ENCODE measurements at places on chromosomes 1 and 21.
A peak's percentile ranks its signal among the peaks of the same experiment; 100 is the strongest.

- DNase-seq = no peak
These were observed 127.8 kb upstream of the ADAR start for GRCh38 chr1:154735804-154736168.

DNA sequence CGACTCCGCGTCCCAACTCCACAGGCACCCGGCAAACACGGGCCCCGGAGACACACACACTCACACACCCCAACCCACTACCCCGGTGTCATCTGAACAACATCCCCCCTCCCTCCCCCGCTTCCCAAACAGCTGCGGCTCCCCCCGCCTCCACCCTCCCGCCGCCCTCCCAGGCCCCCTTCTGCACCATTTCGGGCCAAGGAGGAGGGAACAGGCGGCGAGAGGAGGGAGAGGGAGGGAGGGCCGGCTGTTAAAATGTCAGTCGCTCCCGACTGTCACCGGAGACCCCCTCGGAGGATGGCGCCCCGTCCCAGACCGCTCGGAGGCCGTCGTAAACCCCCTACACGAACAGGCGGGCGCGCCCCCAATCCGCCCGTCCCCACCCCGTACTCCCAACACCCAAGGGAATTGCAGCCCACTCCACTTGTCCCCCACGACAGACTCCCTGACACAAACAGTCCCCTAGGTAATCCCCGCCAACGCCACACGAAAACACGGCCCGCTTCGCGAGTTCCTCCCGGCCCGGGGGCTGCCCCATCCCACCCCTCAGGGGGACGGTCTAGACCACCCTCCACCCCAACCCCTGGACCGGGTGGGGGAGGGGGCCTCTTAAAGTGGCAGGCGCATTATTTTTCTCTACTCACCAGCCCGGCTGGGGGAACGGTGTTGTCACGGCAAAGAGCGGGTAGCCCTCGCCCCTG is 583 bp downstream of the MEF2D start:
- no peak for DNase-seq

GRCh38 chr1:65418522-65419185 is 1.8 kb upstream of the LEPR start:
- no peak for DNase-seq

GRCh38 chr21:15730484-15731242 is 881 bp downstream of the USP25 start:
- no peak for DNase-seq

DNA sequence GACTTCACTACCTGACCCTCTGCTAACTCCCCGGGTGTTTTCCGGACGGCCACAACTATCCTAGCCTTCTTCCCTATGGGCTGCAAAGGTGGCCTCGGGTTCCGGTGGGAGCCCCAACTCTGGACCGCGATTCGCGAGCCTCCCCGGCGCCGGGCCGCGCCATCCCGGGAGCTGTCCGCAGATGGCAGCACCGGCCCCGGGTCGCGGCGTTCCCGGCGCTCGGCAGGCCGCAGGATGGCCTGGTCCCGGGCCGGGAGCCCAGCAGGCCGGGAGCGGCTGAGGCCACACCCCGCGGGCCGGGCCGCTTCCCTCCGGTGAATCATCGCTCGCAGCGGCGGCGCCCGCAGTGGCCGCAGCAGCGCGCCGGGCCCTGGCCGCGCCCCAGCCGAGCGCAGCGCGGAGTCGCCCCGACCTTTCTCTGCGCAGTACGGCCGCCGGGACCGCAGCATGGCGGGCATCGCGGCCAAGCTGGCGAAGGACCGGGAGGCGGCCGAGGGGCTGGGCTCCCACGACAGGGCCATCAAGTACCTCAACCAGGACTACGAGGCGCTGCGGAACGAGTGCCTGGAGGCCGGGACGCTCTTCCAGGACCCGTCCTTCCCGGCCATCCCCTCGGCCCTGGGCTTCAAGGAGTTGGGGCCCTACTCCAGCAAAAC is at the start of gene CAPN2:
Gene CAPN2, plus strand, starts transcription at position 346 of the 656 bp plus-strand sequence. Its CDS starts 102 bp downstream, at position 448.
- DNase-seq = peak; percentile 51

DNA sequence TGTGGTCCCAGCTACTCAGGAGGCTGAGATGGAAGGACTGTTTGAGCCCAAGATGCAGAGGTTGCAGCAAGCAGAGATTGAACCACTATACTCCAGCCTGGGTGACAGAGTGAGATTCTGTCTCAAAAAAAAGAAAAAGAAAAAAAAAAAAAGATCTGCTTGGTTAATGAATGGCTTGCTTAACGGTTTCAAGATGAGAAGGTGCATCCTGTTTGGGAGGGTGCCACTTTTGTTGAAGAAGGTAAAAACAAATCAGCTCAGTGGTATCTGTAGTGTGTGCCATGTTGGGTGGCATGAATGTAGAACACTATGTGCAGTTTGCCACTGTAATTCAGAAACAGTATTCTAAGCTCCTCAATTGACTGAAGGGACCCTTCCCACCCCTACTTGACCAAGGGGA is 94.9 kb upstream of the ETV3 start:
- DNase-seq = no peak

DNA sequence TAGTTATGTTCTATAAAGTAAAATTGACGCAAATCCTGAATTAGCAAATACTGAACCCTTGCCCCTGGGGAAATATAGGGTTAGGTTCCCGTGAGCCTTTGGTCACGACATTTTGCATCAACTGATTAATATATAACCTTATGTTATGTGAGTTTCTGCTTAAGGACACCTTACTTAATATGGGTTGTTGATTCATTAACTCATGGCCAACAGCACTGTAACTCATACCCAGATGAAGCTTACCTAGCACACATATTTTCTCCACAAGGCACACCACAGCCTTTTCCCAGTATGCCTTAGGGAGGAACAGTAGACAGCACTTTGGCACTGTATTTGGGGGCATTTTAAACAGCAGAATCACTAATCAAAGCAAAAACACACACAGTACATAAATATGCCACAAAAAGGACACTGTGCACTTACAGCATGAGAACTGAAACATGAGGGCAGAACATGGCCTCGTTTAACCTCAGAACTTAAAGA is 15.1 kb downstream of the INAVA start:
- no peak for DNase-seq

GRCh38 chr1:33880305-33880704 is 16.4 kb downstream of the HMGB4 start:
- DNase-seq = no peak

GRCh38 chr1:58932859-58933598 is 149.2 kb upstream of the JUN start:
- DNase-seq = no peak

DNA sequence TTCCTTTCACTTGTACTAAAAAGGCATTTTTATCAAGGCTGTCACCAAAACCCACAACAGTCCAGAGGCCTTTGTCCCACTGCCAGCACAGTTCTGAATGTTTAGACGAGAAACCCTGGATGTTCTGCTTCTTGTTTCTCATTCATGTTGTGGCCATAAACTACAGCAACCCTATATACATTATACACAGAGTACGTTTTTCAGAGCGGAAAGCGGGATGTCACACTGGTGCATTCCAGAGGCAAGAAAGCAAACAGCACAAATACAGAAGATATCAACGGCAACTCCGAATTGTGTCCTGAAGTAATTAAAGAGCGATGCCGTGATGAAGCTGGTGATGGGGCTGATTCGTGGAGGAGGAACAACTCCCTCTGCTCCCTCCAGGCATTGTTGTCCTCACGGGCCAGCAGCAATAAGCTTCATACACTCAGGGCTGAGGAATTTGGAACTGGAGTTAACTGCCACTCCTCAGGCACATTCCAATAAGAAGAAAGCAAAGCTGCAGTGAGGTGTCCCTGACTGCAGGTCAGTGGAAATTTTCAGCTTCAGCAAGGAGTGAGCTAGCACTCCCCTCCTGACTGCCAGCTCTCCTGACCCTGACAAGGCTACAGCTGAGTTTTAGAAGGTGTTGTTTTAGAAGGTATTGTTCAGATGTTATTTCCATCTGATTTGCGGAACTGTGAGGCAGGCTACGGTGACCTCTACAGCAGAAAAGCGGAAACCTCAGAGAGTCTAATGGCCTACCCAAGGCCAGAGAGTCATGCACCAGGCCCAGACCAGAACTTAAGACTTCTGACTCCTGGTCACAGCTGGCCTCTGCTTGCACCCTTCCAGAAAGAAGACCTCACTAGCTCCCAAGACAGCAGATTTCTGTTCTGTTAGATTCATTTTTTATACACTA is 149.0 kb downstream of the TGFBR3 start:
- no peak for DNase-seq

DNA sequence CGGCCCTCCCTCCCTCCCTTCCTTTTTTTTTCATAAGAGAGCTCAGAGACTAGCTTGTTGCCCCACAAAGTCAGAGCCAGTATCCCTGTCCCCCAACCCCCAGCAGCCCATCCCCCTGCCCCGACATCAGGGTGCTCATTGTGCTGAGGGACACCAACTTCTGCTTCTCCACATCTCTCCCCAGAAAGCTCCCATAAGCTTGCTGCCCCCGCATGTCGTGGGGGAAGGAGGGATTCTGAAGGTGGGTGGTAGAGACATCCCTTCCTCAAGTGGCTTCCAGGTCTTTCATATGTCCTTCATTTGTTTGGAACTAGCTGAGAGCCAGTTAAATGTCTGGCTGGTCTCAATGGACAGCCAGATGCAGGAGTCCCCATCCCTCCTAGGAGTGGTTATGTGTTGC is 41.2 kb downstream of the RHBG start:
- no peak for DNase-seq

DNA sequence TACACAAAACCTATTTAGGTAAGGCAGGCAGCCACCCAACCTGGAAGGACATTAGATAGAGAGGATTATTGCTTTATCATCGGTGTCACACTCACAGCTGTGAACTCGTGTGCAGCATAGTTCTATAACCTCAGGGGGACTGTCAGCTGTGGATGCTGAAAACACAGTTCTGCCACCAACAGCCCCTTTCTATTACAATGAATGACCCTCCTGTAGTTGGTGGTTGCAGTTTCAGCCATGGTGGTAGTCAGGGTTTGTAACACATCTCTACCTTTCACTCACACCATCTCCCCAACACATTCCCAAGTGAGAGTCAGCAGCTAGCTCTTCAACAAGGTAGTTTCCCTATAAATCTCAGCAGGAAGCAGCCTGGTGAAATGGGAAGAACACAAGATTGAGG is 136.8 kb downstream of the ZC3H11B start:
- no peak for DNase-seq

GRCh38 chr21:36690628-36691554 is 8.0 kb upstream of the SIM2 start:
- DNase-seq = no peak

DNA sequence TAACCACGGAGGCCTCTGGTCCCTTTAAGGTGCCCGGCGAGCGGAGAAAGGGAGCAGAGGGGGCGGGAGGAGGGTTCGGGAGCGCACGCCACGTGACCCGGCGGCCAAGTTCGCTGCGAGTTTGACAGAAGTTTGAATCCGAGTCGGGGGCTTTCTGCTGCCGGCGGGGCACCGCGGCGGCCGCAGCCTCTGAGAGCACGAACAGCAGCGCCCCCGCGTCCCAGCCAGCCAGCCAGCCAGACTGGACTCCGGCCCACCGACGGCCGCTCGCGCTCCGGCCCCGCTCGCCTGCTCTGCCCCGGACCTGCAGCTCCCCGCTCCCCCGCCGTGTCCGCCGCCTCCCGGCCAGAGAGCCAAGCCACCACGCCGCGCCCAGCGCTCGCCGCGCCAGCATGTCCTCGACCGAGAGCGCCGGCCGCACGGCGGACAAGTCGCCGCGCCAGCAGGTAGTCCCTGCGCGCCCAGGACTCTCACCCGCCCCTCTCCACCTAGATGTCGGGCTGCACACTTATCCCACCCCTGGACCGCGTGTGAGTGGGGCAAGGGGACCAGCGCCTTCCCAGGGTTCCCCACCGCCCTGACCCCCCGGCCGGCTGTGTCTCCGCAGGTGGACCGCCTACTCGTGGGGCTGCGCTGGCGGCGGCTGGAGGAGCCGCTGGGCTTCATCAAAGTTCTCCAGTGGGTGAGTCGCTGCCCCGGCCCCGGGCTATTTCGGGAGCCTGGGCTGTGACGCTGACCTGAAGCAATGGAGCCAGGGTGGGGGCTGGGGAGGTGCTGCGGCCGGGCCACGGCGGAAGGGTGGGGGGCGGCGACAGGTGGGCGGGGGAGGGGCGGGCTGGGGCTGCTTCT is at the start of gene SYPL2:
Gene SYPL2, plus strand, starts transcription at position 95 of the 849 bp plus-strand sequence. Its CDS starts 298 bp downstream, at position 393.
- no peak for DNase-seq

GRCh38 chr1:154954541-154954940 is 1.4 kb downstream of the PBXIP1 start:
- DNase-seq = no peak

DNA sequence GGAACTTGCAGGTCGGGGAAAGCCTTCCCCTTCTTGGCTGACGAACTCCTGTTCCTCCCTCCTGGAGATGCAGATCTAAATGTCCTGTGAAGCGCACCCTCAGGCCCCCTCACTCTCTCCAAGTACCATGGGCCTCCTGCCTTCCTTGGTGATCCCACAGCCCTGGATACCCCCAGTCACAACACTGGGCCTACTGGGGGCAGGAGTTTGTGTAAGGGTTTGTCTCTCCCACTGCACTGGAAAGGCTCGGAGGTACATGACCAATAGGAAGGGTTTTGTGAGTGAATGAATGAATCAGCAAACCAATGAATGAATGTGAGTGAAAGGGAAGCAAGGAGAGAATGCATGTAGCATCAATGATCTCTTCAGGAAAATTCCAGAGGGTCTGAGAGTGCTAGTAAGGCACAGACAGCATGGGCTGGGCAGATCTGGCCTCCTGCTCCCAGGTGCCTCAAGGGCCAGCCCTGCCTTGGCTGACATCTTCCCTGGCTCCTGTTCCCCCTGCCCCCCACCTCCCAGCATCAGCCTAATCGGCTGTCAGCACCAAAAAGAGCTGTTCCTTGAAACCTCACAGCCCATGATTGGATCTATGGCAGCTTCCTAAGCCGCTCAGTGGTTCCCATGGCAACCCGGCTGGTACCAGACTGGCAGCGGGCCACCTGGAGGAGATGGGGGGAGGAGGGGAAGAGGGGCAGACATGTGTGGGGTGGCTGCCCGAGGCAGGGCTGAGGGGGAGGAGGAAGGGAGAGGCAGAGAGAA is 95.8 kb downstream of the VWA5B1 start:
- DNase-seq = no peak
